Activated CD4-positive, alpha-beta T cell treated with anti-CD3 and anti-CD28 coated beads, Interleukin-2, amount 10 ng/mL, durations not matched to agents 7 days and 5 days (primary cell): ENCODE measurements at places on chromosomes 16 and 17. TPM values are rescaled to one million over a fixed set of nuclear protein-coding genes. Genes with fewer than 3 reads are reported as not detected.

Gene KRT33A
- total RNA-seq = not detected

Gene SCNN1B
- not detected for total RNA-seq

Gene AOC2
- total RNA-seq = 1.9 TPM

Gene SDK2
- 11.9 TPM for total RNA-seq

Gene SAMD14
- 0.07 TPM for total RNA-seq

Gene CDRT15L2
- total RNA-seq = not detected

Gene TEDC2
- 21.4 TPM for total RNA-seq

Gene CIBAR2
- not detected for total RNA-seq
